ENCODE measurements at places on chromosomes 3 and 15.

GRCh38 chr15:67394873-67395639 lies 125.9 kb upstream of the C15orf61 start:
- DNase-seq, result no peak

DNA sequence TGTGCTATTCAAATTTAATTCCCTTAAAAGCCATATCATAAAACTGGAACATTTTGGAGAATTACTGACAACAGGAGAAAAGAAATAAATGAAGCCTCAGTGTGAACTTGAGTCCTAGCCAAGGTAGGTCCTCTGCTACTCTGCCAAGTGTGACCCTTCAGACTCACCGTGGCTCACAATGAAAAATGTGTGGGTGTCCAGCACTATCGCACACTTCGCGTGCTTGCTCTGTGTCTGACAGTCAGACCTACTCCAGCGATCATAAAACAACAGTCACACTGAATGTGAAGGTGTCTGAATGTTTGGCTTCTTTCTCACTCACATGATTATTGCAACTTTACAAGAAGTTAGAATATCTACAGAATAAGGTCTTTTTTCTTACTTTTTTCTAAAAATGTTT lies 65.8 kb upstream of the TRA2B start:
- DNase-seq, result no peak

DNA sequence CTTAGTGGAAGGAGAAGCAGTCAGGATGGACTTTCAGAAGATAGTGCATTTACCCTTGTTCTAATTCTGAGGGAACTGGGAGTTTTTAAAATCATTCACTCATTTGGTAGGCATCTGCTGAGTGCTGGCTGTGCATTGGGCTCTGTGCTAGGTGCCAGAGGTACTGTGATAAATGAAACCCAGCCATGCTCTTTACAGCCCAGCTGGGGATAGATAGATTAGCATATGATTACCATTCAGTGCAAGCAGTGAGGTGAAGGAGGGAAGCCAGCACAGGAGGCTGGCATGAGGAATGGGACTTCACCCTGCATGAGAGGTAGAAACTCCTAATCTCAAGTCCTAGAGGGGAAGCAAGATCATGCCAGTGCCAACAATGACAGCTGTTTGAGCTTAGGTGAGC lies 361.9 kb upstream of the TRIM42 start:
- DNase-seq, result no peak

GRCh38 chr3:141065841-141066805 lies 15.0 kb downstream of the SPSB4 start:
- DNase-seq, result no peak

DNA sequence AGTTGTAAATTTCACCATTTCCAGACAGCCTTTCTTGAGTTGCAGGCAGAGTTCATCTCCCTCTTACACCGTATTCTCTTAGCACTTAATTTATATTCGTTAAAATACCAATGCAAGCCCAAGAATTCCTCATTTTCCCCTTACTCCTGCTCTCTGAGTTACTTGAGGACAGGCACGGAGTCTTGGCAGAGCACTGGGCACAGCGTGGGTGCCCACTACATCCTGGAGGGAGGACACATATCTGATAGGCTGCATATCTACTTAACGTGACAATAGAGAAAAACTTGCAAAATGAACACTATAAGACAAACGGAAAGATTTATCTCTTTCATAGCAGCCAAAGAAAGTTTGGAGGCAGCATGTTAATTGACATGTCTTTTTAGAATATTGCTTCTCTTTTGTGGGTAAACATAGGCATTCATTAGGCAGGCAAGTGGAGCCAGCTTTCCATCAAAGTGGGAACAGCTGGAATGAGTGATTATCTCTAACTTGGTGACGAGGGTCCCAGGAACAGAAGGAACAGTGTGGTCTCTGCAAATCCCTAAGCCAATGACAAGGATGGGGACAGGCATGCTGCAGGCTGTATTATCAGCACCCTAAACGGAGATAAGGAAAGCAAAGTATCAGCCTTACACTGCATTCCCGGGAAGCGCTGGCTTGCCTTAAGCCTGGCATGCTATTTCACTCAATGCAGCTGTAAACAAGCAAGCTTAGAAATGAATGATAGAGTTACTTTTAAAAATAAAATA lies 116.5 kb downstream of the RTP4 start:
- DNase-seq, result no peak

DNA sequence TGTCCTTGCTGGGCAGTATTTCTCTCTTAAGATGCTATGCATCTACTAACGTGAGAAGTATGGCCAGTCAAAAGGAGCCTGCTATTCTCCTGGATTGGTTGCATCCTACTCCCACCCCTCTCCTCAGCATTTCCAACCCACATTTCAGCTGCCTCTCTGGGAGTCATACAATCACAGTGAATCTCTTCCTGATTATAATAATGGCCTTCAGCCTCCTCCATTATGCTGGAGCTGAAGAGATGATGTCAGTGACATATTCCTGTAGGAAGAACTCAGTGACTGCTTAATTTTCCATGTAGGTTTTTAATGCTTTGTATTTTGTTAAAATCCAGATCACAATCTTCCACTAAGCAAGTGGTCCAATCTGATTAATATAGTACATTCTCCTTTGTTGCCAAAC lies 82.7 kb upstream of the SUCLG2 start:
- DNase-seq, result no peak

DNA sequence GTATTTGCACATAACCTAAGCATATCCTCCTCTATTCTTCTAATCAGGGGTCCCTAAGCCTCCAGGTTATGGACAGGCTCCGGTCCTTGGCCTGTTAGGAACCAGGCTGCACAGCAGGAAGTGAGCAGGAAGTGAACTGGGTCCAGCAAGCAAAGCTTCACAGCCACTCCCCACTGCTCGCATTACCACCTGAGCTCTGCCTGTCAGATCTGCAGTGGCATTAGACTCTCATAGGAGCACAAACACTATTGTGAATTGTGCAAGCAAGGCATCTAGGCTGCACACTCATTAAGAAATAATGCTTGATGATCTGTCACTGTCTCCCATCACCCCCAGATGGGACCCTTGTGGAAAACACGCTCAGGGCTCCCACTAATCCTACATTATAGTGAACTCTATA lies 9.8 kb downstream of the MSL2 start:
- no peak for DNase-seq

DNA sequence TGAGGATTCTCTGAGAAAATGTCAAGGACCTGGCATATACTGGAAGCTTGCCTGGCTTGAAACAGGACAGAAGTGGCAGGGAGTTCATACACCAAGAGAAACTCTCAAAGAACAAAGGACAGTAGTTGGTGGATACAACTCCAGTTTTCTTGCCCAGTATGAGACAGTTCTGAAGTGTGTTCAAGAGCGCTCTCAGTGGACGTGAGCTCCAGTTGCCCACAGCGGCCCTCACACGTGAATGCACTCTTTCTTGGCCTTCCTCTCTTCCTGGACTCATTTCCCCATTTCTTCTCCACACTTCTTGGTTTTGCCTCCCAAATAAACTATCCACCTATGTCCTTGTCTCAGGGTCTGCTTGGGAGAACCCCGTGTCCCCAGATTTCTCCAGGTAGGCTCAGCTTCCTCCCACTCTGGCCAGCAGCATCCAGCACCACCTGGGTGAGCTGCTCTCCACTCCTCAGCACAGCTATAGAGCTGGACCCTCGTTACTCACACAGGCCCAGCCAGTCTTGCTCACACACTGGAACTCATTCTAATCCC lies 54.5 kb downstream of the DCLK3 start:
- DNase-seq, result no peak

GRCh38 chr15:64842986-64843561 lies 1.4 kb downstream of the PLEKHO2 start:
- DNase-seq, result no peak

DNA sequence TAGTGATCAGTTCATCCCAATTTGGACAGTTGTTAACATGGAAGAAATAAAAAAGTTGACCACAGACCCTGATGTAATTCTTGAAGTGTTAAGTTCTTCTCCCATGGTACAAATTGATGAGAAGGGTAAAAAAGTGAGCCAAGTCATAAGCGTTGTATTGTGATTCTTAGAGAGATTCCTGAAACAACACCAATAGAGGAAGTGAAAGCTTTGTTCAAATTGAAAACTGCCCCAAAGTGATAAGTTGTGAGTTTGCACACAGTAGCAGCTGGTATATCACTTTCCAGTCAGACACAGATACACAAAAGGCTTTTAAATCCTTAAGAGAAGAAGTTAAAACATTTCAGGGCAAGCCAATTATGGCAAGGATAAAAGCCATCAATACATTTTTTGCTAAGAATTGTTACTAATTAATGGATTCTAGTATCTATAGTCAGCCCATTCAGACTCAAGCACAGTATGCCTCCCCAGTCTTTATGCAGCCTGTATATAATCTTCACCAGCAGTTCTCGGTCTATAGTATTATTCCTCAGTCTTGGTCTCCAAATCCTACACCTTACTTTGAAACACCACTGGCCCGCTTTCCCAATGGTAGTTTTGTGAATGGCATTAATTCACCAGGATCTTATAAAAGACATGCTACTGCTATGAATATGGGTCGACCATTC lies 38.2 kb downstream of the CDIN1 start:
- DNase-seq, result no peak

GRCh38 chr15:88708655-88709054 lies 69.8 kb downstream of the ISG20 start:
- DNase-seq, result no peak

DNA sequence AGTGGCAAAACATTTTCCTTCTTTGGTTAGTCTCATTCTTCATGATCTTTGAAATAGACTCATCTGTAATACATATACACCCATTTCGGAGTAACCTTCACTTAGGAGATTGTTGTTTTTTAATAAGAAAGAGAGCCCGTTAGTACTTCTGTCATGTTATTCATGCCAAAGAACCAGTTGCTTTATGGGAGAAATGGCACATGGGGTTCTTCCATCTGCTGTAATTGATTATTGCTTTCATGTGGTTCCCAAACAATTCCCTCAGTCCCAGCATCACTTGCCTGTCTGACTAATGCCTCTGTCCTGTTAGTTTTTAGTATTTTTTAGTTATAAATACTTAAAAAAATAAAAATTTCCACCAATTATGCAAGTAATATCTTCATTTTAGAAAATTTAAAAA lies 33.8 kb upstream of the FAH start:
- no peak for DNase-seq

DNA sequence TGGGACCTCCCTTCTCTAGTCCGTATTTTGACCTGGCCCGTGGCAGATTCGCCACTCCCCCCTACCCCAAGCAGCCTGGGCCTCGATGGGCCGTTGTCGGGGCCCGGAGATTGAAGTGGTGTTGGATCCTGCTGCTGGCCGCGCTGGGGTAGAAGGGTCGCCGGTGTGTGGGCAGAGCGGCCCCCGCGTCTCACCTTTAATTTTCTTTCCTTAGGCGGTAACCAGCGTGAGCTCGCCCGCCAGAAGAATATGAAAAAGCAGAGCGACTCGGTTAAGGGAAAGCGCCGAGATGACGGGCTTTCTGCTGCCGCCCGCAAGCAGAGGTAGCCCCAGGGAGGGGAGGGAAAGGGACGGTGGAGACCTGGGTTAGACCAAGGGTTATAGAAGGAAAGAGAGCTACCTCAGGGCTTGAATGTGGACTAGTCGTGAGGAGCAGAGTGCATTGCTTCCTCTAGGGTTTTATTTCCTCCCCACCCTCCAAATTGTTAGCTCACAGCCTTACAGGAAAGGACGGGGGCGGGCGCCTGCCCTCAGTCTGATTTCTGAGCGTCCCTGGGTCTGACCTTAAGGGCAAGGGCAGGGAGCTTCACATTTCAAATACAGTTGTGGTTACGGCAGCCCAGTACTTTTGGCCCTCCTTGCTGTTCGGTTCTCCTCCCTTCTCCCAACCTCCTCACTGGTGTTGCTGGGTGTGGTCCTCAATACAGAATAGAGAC lies 799 bp downstream of the SERF2 start:
- no peak for DNase-seq

DNA sequence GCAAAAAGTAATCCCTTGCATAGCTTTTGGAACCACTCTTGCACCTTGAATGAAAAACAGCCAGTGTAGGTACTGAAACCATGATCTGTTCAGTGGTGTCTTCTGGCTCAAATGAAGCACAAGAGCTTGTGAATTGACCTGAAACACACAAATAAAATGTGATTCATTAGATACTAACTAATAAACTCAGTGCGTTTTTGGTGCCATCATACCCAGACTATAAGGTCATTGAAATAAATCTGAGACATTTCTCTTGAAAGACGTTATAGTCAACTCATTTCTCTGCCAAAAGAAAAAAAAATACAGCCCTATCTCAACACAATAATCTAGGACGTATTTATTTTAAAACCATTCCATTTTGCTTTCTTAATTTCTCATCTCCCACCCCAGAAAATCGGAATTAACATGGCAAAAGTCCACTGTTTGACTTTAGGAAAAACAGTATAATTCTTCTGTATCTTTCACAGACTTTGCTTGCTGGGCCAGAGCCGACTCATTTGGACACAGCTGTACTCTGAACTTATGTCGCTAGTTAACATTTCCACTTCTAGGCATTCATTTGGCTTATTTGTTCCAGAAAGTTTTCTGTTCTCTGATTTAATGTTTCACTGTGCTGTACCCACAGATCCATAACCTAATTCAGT lies 284.9 kb upstream of the TBL1XR1 start:
- DNase-seq, result no peak

DNA sequence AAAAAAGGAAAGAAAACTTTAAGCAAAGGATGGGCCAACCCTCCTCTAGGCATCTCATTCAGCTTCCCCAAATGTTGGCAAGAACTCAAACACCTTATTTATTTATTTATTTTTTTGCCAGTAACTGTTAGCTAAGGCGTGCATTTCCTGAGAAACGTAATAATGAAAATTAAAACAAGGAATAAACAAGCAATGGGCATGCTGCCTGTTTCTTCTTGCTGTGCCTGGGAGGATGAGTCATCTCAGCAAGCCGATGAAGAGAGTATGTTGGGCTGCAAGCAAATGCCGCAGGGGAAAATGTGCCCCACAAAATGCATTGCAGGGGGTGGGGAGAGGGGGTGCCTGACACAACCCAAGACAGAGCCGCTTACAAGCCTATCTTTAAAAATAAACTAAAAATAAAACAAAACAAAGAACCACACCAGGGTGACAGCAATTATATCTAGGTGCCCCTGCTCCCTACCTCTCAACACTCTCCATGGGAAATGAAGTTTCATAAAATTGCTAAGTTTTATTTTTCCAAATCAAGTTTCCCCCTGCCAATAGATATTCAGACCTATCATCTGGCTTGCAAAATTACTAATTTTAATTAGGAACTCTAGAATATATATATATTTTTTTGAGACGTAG lies 40.3 kb downstream of the EIF4E3 start:
- no peak for DNase-seq

GRCh38 chr3:23829242-23829934 lies 23.6 kb downstream of the UBE2E1 start:
- DNase-seq, result no peak
